Stimulated activated CD4-positive, alpha-beta T cell treated with anti-CD3 and anti-CD28 coated beads, Interleukin-1b, Interleukin-23, amount 100 ng/mL, for 1 hour (primary cell): ENCODE measurements at places on chromosomes 12 and 14.

- DNase-seq = no peak
These were observed 20.9 kb downstream of the OAS2 start for GRCh38 chr12:112998987-112999767.

DNA sequence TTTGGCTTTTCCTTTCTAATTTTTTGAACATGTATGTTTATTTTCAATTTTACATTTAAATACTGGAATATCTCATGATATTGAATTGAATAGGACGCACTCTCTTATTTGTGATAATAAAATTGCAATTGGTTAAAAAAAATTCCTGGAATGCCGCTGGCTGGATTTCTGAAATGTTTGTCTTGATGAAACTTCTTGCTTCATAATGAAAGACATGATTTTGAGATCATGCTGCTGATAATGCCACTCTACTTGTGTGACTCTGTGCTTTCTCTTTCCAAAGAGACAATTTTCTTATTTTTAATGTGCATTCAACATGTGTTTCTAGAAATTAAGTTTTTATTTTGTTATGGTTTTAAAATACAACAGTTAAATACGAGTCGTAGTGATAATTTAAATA is 465.7 kb upstream of the FAR2 start:
- no peak for DNase-seq

GRCh38 chr14:21486640-21487087 is 9.7 kb downstream of the TOX4 start:
- no peak for DNase-seq

GRCh38 chr12:78483767-78484315 is 380.7 kb upstream of the SYT1 start:
- no peak for DNase-seq

- no peak for DNase-seq
These were observed 152.5 kb upstream of the BTG1 start for GRCh38 chr12:92297932-92298696.

DNA sequence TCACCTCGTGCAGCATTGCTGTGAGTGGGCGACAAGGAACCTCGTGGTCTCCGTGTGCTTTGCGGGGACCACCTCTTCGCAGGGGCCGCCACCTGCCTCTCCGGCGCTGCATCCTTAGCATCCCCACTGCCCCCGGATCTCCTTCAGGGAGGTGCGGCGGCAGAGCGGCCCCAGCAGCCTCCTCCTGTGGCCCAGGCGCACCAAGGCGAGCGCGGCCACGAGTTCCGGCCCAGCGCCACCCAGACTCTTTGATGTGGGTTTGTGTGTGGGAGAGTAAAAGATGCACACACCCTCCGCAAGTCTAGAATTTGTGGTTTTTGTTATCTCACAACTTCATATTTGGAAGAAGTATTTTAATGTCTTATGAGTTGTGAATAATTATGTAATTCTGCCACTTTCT is 118.8 kb upstream of the DIO3 start:
- DNase-seq = peak; percentile 13

DNA sequence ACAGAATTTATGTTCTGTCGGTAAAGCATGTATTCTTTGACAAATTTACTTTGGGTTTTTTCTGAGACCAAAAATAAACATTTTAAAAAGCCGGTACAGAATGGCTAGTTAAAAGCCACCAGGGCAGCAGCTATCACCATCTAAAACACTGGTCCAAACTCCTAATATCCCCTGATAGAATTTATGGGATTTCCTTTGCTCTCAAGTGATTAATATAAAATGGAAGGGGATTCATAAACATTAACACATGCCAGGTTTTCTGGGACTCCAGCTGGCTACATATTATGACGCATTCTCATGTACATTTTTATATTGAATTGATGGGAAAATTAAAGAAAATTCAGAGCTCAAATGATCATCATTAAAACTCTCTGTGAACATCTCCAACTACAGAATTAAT is 640.8 kb downstream of the C12orf50 start:
- no peak for DNase-seq

- DNase-seq = no peak
These were observed 24.4 kb upstream of the MGST1 start for GRCh38 chr12:16323010-16323409.

DNA sequence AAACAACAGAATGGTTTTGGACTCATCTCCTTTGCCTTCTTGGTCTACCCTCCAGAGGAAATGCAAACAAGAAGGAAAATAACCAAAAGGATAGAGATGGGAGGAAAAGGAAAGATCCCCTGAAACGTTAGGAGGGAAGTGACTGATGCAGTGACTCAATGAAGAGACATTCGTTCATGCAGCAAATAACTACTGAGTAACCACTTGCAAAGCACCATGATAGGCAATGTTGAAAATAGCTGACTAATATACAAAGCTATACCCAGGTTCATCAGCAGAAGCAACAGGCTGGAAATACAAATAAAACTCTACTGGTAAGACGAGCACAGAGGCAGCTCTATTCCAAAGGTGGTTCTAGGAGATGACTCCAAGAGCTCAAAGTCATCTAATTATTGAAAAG is 41.8 kb downstream of the R3HDM2 start:
- no peak for DNase-seq

DNA sequence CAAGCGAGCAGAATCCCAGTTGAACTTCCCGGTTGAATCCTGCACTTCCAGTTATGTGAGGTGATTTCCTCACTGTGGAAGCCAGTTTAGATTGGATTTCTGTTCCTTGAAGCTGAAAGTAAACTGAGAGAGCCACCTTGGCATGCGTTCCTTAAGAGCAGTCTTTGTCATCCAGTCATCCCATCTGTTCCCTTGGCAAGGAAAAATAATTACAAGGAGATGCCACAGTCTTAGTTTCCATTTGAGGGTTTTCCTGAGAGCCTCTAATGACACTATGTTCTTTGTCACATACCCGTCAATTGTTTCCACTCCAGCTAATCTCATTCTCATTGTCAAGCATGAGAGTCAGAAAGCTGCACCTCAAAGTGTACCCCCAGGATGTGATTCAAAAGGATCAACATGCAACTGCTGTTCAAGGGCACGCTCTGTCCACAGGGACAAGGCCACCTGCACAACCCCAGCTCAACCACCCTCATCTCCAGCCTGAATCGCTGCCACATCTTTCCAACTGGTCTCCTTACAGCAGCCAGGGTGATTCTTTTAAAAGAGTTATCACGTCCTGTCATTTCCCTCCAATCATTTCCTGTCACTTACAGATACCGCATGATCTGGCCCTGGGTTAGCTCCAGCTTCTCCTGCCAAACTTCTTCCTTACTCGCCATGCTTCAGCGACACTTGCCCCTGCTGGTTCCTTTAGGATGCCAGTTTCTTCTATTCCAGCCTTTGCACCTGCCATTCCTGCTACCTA is 18.0 kb upstream of the TCP11L2 start:
- DNase-seq = no peak

- no peak for DNase-seq
These were observed 57.2 kb upstream of the SCN8A start for GRCh38 chr12:51533799-51534198.

DNA sequence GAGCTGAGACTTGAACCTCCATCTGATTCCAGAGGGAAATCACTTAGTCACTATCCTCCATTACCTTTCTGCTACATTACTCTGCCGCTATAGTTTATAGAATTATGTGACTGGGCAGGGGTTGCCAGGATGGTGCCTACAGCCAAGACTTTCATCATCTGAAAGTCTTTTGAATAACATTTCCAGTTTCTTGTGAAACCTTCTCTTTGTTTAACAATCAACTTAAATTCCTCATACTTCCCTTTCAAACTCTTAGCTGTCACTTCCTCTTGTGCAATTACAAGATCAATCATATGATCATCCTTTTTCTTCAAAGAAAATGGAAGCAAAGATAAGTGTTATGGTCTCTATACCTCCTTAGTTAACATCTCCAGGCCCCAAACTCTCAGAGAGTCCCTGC is 25.4 kb upstream of the PELI2 start:
- DNase-seq = no peak

GRCh38 chr12:24574538-24574937 is 374.4 kb downstream of the BCAT1 start:
- DNase-seq = no peak

DNA sequence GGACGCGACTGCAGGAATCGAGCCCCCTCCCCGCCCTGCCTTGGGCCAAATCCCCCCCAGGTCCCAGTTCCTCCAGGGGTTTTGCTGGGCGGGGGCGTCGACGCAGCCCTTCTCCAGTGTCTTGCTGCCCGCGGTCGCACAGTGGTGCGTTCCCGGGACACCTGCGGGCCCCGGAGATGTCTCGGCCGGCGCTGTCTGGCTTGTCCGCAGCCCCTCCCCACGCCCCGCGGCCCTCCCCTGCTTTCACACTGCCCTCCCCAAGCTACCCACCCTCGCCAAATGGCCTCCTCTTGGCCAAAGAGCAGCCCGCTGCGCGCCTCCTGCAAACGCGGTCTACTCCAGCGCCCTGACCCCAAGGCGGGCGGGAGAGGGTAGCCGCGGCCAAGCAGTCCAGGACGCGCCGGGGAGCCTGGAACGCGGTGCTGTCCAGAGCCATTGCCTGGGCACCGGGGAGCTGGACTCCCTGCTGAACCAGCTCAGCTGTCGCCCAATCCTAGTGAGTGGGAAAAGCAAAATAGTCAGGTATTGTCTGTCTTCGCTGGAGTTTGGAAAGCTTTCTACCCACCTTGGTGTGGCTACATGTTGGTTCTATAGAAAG is 122.0 kb downstream of the AACS start:
- DNase-seq = no peak

GRCh38 chr12:132430838-132431774 is 58.8 kb upstream of the FBRSL1 start:
- no peak for DNase-seq

DNA sequence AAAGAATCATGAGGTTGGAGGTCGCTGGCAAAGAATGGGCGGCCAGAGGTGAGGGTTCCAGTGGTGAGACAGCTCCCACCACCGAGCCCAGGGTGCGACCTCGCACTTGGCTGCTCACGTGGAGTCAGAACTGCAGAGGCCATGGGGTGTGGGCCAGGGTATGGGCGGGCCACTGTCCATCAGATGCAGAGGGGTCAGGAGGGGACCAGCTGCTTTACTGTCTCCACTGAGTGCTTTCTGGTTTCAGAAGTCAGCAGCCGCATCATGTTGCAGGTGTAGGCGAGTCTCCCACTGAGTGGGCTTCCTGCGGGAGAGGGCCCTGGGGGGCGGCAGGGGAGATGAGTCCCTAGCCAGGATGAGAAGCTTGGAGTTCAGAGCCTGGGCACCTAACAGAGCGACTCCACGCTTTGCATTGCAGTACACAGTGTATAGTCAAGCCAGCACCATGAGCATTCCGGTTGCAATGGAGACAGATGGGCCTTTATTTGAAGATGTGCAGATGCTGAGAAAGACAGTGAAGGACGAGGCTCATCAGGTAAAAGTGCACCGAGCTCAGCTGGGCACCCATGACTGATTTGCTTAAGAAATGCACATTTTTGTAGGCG is 46.9 kb upstream of the DYNC1H1 start:
- DNase-seq = no peak

- no peak for DNase-seq
These were observed 29.6 kb upstream of the TBPL2 start for GRCh38 chr14:55470025-55470424.

DNA sequence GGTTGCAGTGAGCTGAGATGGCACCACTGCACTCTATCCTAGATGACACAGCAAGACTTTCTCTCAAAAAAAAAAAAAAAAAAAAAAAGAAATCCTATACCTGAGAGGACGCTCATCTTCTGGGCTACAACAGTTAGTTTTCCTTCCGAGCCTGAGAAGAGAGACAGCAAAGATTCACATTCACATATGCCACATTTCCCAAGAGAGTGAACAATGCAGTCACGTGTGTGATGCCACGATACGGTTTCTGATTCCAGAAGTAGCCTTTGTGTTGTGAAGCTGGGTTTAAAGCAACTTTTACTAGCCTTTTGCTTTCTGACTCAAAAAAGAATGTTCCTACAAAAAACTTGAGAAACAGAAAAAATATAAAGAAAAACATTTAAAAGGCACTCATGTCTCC is 19.5 kb downstream of the GCN1 start:
- no peak for DNase-seq

DNA sequence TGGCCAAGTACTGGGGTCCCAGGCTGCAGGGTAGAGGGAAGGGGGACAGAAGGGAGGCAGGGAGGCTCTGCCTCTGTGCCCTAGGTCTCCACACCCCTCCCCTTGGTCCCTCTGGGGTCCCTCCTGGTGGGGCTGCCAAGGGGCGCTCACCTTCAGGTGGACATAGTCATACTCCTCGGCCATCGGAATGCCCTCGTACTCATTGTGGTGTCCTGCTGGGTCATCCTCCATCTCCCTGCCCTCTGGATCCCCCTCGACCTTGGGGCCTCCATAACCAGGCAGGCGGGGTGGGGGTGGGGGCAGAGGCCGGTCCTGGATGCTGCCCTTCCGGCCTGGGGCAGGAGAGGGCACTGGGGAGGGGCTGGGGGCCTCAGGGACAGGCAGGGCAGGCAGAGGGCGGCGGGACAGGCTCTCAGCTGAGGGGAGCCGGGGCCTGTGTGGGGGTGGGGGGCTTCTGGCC is 5.8 kb downstream of the EFS start:
- no peak for DNase-seq

GRCh38 chr14:63322897-63323573 is 4.3 kb upstream of the GPHB5 start:
- DNase-seq = no peak

GRCh38 chr12:14962797-14963196 is 1.4 kb upstream of the ARHGDIB start:
- DNase-seq = no peak

DNA sequence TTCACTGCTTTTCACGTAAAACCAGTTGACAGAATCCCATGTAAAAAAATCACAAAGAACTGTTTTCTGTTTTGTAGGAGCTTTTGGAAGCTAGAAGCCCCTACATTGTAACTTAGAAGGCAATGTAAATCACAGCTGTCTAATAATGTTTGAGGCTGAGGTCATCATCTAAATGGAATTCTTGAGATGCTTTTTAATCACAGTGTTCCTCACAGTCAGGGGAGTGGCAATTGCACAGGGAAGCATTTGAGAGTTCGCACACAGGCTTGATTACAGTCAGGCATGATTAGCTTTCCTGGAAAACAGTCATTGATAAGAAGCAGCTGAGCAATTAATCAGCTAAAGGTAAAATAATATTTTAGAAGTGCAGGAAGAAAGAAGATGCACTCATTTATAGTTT is 2.9 kb downstream of the SLC17A8 start:
- DNase-seq = no peak

DNA sequence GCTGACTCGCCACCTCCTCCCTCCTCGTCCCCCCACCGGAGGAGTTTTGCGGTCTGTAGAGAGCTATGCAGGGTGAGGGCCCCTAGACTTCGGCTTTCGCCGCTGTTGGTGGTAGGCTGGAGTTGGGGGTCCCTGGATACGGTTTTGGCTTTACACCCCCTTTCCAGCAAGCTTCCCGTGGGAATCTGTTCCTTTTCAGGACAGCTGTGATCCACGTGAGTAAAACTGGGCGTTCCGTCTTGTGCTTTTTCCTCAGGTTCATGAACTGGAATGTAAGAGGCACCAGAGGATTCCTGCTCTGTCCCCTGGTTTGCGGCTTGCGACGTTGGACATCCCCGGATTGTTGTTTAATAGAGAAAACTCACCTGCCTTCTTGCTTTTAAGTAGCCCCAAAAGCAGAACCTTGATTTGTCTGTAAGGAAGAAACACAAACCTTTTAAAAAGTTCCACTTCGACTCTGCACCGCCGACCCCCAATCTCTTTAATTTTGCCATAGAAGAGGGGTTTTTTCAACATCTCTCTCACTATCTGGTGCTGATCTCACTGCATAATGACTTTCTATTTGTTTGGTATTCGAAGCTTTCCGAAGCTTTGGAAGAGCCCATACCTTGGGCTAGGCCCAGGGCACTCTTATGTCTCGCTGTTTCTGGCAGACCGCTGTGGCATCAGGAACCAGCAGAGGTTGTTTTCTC is 490 bp downstream of the PRORP start:
- no peak for DNase-seq
